ENCODE measurements at places on chromosomes 4 and X. TPM values are rescaled to one million over a fixed set of nuclear protein-coding genes. Genes with fewer than 3 reads are reported as not detected.

SOD3 gene
- not detected for total RNA-seq

ASB9 gene
- not detected for total RNA-seq

FATE1 gene
- not detected for total RNA-seq

OPRPN gene
- not detected for total RNA-seq

VCX gene
- total RNA-seq: not detected

PHKA1 gene
- total RNA-seq: 1.6 TPM

CXCL3 gene
- not detected for total RNA-seq

CSTF2 gene
- 35.1 TPM for total RNA-seq

CETN2 gene
- total RNA-seq: 73.4 TPM
